NCI-H1092 (cell line): ENCODE measurements at places on chromosomes 7 and 10.

DNA sequence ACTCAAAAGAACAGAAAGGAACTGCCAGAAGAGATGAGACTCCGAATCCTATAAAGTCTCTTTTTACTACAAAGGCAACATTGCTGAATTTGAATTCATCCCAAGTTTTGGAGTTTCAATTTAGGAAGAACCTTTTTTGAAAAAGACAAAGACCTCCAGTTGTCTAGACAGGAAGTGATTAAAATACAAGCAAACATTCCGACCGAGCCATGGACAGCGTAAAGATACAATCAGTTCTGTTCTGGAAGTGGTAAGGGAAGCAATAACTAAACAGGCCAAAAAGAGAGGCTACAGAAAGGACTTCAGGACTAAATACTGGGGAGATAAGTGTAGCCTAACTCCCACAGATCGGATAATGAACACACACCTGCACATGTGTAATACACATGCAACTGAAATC lies 101.0 kb downstream of the SMURF1 start:
- DNase-seq = no peak

- no peak for DNase-seq
Observed at GRCh38 chr10:76736815-76737618, 900.6 kb downstream of the KCNMA1 start.

- DNase-seq = no peak
Observed at GRCh38 chr7:100629117-100629716, 12.1 kb downstream of the TFR2 start.

GRCh38 chr10:61390851-61391250 lies 62.3 kb downstream of the TMEM26 start:
- DNase-seq = no peak

DNA sequence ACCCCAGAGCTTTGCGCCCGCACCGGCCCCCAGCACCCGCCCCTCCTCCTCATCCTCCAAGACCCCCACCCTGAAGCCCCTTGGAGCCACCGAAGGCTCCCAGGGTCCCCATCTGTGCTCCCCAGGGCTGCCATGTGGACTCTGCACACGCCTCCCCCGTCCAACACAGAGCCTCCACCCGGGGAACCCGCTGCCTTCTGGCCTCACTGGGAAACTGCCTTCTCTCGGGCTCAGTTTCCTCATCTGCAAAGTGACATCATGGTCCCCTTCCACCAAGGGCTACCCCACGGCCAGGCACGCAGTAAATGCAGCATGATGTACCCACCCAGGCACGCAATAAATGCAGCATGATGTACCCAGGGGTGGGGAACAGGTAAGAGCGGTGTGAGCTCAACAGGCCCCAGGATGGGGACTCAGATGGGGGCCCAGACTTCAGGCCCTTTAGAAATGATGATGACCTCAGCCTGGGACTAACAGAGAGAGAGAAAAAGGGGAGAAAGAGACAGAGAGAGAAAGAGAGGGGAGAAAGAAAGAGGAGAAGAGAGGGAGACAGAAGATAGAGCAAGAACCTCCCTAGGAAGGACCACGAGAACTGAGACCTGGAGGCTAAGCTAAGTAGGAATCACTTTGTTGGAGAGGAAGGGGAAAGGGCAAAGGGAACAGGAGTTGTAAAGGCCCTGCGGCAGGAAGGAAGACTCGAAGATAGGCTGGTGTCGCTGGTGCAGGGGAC lies 2.5 kb upstream of the MICALL2 start:
- DNase-seq = no peak

DNA sequence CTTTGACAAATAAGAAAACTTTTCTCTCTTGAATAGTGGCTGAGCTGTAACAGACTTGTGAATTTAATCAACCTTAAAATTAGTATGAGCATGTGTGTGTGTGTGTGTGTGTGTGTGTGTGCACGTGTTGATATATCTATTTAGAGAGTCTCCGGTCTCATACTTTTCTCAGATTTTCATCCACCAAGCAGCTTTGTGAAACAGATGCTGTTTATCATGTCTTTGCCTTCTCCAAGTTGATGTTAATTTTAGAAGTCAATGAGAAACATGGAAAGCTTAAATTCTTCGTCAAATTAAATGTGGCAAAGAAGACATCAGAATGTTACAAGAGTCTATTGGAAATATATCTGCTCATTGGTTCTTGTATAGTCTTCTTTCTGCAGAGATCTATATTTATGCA lies 839.2 kb upstream of the CELF2 start:
- no peak for DNase-seq

GRCh38 chr7:3415861-3416312 lies 114.8 kb downstream of the SDK1 start:
- no peak for DNase-seq
